Activated T-helper 9 cell treated with anti-CD3 and anti-CD28 coated beads, Interleukin-2, amount 50 U/mL, for 16 hours (primary cell): ENCODE measurements at places on chromosomes 2 and 18.

GRCh38 chr2:128317181-128317898 lies 1.3 kb downstream of the HS6ST1 start:
- no peak for DNase-seq

GRCh38 chr2:209687323-209687969 lies 84.2 kb upstream of the UNC80 start:
- DNase-seq = no peak

DNA sequence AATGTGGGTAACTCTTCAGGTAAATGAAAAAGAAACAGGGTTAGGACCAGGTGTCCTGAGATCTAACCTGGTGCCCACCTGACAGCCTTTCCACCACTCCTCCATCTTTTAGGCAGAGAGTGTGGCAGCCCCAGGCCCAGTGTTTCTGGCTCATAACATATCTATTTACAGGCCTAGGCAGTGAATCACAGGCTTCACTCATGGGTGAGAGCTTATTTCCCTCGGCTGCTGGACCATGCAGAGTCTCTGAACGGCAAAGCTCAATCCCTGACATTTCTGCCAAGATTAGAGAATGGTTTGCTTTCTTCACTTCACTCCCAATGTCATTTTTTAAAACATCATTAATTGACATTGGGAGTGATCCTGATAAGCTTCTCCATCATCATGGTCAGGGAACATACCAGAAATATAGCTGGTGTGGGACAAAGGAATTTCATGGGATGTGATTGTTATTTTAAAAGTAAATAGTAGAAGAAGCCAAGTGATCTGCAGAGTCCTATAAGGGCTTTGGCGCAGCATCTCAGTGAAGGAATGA lies 323.9 kb downstream of the SETBP1 start:
- no peak for DNase-seq

DNA sequence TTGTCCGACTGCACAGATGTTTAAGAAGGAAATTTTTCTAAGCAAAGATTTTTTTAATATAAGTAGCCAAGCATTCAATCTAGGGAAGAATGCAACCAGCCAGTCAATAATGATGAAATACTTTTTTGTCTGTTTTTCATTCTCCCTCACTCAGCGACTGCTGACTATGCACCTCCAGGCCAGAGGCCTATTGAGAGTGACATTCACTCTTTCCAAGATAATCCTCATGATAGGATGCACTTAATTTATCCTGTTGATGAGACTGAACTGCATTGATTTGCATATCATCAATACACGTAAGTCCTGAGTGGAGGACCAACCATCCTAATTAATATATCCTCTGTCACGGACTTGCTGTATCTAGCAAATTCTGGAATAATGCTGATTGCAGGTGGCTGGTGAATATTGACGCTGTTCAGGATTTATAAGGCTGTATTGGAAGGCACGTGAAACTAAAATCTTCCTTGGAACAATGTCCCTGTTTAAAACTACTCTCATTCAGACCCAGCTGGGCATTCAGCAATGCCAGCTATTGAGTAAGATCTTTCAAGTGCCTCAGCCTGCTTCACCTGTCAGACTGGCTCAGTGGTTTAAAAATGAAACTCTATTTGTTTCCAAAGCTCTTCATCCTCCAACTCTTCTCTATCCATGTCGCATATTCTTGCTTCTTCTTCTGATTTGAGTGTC lies 142.2 kb downstream of the MAP2 start:
- DNase-seq = no peak

DNA sequence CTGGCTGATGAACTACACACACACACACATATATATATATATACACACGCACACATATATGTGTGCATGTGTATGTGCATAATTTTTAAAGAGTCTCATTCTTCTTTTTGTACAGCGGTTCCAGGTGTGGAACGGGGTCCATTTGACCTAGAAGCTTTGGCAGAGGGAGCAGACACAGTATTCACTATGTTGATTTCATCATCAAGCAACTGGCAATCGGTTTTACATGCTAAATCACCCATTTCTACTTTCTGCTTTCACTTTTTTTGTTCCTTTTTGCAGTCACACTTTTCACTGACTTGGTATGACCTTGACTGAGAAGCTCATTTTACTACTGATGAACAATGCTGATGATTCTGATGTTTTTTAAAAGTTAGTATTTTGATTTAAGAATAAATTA lies 63.0 kb upstream of the PGAP1 start:
- DNase-seq = no peak
